Activated effector memory CD4-positive, alpha-beta T cell treated with Interleukin-2 at 50 U/mL for 16 hours (primary cell): ENCODE measurements at places on chromosomes 1 and 21.
A peak's percentile ranks its signal among the peaks of the same experiment; 100 is the strongest.

- no peak for DNase-seq
Observed at GRCh38 chr1:84930329-84930728, 37.3 kb upstream of the LPAR3 start.

DNA sequence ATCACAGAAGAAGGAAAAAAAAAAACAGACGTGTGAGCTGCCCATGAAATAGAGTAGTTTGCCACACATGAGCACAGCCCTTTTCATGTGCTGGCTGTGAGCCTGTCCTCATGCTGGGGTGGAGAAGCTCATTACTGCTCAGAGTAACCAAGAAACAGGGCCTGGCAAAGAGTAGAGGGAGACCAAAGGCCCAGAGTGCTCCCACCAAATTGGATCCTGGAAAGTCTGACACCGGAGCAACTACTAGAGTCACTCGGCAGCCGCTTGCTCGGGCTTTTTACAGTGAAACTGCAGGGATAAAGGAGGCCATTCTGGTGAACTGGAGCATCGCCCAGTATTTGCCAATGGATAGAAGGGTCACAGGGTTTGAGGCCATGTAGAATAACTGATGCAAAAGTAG lies 64.4 kb upstream of the BARHL2 start:
- DNase-seq, result no peak

- no peak for DNase-seq
Observed at GRCh38 chr21:37041706-37042271, 31.1 kb downstream of the PIGP start.

- no peak for DNase-seq
Observed at GRCh38 chr1:115929881-115930280, 46.4 kb upstream of the SLC22A15 start.

GRCh38 chr1:172326136-172326535 lies 94.3 kb upstream of the C1orf105 start:
- DNase-seq, result no peak

GRCh38 chr1:230857822-230858221 lies 10.5 kb downstream of the C1orf198 start:
- no peak for DNase-seq

GRCh38 chr1:9125325-9125724 lies 3.6 kb downstream of the GPR157 start:
- no peak for DNase-seq

DNA sequence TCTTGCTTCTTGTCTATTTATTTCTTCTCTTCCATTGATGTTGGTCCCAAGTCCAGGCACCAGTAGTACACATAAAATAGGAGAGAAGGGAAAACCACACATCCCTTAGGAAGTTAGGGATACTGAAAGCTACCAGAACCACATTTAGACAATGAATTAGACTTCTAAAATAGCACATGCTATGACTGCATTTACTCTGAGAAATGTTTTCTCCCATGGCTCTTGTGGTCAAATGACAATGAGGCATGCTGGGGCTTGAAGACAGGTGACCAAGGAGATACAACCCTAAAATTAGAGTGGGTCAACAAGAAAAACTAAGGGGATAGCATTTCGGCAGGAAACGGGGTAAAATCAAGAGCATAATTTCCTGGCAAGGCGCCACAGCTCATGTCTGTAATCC lies 17.1 kb downstream of the MTOR start:
- DNase-seq, result no peak

GRCh38 chr1:31370565-31370964 lies 2.3 kb downstream of the FABP3 start:
- DNase-seq, result no peak

GRCh38 chr21:41024746-41025254 lies 143.2 kb upstream of the BACE2 start:
- no peak for DNase-seq

DNA sequence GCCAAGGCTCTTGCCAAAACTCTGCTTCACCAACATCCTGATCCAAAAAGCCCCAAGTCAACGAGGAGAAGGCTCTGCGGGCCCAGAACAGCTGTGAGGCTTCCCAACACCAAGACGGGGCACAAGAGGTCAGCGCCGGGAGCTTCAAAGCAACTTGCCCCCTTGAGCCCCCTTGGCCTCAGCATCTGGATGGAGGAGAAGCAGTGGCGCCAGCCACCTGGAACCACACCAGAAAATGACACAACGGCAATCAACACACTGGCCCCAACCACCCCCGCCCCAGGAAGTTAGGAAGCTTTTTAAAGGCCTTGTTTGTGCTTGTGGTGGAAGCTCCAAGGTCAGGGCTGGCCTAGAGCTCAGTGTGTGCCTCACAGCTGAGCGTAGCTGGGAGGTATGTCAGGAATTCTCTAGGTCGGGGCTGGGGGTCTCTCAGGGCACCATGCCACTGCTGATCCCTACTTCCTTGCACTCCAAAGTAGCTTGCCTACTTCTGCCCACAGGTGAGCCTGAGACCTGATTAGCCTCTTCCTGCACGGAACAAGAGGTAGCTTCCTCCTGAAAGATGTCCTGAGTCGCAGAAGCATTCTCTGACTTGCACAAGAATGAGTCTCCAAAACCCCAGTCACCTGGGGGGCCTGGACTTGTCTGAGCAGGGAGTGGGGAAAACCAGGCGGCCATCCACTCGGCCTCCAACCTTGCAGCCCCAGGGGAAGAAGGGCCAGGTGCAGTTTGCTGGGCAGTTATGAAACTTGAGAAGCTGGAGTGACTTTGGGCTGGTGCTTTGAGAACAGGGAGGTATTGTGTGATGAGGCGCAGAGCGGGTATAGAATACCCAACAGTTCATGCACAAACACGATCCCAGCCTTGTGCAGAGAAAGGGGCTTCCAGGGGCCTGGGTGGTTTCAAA lies 9.7 kb upstream of the SRP9 start:
- DNase-seq, result no peak

DNA sequence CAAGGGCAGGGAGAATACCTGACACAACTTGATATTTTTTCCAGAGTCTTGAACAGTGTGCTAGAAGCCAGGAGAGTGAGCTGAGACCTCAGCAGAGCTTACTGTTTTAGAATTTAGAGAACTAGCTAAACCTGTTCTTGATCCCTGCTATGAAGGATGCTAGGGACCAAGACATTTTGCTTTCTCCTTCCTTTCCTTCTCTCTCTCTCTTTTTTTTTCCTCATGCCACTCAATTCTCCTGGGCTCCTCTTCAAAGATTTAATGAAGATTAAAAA lies 99.0 kb downstream of the NGF start:
- DNase-seq, result no peak

- DNase-seq, result peak; percentile 25
Observed at GRCh38 chr1:150150133-150151021, 661 bp downstream of the PLEKHO1 start.

- no peak for DNase-seq
Observed at GRCh38 chr1:179774000-179774399, 30.9 kb downstream of the FAM163A start.

GRCh38 chr1:162215902-162216301 lies 146.4 kb downstream of the NOS1AP start:
- no peak for DNase-seq

GRCh38 chr1:29651684-29652665 lies 415.7 kb downstream of the PTPRU start:
- DNase-seq, result no peak

GRCh38 chr1:60402216-60402615 lies 328.6 kb upstream of the C1orf87 start:
- DNase-seq, result no peak

GRCh38 chr1:196481616-196482015 lies 126.6 kb downstream of the KCNT2 start:
- DNase-seq, result no peak

DNA sequence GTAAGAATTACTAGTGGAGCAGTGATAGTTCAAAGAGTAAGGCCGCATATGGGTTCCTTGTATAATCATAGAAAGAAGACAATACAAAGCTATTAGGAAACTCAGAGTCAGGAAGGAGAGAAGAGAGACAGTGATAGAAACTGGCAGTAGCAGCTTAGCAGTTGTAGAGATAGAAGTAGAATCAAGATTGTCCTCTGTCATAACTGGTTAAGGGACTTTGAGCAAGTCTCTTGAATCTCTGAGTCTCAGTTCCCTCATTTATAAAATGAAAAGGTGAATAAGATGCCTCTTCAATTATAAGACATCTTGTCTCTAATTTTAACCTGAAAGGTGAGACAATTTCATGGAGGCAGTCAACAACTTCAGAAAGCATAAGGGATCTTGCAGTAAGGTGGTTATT lies 6.5 kb upstream of the RALGPS2 start:
- no peak for DNase-seq

GRCh38 chr1:3312898-3313575 lies 141.4 kb upstream of the ARHGEF16 start:
- DNase-seq, result no peak

DNA sequence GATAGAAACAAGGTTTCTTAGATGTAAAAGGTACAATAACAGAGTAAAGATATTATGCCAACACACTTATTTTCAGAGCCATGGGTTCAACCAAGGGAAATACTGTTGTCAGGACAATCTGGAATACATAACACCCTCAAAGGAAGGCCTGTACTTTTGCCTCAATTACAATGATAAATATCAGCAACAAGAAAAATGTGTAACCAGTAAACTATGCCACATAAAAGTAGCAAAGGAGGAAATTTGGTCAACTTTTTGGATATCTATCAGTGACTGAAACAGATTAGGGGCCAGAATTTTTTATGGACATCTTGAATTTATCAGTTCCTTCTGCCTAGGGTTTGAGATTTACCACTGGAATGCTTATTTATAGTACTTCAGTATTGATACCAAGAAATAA lies 24.6 kb upstream of the RAP1GAP start:
- DNase-seq, result no peak

DNA sequence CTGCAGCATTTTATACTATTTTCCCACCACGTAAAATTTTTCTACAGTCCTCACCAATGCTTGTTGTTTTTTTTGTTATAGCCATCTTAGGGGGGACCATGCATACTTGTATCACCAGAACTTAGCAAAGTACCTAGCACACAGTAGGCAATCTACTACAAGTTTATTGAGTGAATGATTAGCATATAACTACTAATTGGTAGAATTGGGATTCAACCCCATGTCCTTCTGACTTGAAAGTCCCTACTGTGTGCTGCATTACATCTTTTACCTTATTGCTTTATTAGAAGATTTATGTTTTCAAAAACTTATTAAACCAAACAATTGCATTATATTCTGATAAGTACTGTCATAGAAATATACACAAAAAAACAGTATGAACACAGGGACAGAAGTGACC lies 92.1 kb downstream of the CEP350 start:
- no peak for DNase-seq
